ENCODE measurements at places on chromosomes 3 and 15.
A peak's percentile ranks its signal among the peaks of the same experiment; 100 is the strongest.

DNA sequence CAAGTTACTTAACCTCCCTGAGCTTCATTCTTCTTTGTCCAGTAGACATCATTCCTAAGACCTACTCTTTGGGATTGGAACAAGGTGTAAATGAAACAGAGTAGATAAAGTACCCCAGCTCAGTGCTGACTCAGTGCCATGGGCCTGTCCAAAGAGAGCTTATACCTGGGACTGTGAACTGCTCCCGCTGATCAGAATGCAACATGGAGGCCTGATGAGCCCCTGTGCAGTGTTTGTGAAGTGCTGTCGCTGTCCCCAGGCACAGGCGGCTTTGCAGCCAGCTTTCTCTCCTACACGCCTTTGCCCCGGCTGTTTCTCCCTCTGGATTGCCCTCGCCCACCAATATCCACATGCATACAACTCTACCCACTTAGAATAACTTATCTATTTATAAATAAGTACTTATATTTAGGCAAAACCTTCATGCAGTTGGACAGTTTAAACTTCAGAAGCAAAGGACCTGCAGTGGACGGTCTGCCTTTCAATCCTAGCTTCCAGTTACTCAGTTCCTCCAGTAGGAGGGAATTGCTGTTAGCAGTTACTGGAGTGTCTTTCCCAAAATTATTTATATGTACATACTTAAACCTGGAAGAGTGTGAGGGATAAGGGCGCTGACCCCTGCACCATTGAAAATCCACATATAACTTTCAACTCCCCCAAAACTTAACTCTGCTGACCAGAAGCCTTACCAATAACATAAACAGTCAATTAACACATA is 80.0 kb downstream of the CORO2B start:
- DNase-seq, result no peak

DNA sequence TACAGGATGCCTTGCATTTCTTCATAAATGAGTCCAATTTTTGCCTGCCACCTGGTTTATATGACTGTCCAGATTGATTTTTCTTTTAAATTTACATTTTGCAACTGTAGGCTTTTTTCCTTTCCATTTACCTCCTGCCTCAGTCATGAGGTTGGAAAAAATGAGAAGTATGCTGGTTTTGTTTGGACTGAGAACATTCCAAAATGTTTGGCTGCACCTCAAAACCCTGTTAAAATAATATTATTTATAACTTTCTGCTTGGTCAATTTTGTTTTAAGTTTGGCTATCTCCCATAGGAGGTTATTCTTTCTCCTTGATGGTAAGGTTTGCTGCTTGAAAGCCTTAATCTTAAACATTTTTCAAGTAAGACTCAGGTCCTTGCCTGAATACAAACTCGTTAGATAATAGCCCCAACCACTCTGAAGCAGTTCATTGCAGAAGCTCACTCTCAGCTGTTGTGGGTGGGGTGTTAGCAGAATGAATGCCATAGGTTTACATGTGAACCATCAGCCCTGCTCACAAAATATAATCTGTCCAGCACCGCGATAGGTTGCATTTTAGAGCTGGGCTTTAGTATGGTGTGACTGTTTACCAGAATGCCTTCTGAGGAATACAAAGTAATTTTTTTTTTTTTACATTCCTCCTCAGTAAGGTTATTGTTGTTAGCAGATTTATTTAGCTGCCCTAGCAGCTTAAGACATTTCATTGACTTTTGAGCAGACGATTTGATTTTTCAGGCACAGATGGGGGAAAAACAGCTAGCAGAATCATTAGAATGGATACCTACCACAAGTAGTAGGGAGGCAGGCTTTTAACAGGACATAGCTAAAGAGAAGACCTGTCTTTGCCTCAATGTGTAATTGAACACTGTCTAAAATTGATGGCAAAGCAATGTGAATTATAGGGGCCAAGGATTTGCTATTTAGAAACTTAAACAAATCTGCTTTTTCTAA is 630.8 kb upstream of the KCNMB2 start:
- no peak for DNase-seq

- peak; percentile 40 for DNase-seq
These were observed 29.8 kb downstream of the GNB4 start for GRCh38 chr3:179421500-179421899.

DNA sequence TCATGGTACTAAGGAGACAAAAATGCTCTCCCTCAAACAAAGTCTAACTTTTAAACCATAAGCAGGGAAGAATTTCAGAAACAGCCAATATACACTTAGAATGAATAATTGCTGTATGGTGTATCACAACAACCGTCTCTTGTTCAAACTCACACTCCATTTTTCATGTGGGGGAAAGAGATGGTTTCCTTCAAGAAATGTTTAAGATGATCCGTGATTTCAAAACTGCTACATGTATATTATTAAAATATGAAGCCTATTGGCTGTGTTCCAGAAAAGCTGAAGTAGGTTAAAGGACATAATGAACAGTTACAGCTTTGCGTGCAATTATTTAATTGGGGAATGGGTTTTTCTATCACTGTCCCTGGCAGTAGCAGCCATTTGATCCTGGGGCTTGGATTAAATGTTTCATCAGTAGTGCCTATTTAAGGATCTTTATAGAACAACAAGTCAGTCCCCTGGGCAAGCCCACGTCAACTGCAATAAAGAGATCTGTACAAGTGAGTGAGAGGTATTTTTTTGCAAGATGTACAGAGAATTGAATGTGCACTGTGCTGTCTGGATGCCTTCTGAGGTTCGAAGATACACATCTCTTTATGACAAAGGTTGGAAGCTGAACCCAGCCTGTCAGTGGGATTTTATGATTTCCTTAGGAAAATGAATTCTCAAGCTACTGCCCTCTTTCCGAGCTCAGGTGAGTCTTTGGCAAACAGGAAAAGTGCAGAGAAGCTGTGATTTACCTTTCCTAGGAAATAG is 337.2 kb upstream of the RARB start:
- DNase-seq, result no peak
